Tibial nerve (tissue), 4 donors: ENCODE measurements at places on chromosomes 6 and 20.

GRCh38 chr20:1893721-1894470 lies 1.3 kb upstream of the SIRPA start:
- no peak for DNase-seq

DNA sequence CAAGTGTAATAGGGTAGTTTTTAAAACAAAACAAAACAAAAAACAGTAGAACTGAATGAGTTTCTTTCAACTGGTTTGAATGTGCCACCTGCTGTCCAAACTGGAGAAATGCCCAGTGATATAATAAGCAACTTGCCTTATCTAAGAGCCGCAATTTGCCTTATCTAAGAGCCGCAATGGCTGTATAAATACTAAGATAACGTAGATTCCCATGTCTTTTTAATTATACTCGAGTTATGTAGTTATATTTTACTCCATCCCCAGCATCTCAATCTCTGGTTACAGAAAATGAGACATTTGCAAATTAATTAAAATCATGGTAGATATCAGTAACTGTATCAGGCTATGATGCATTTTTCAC lies 67.2 kb downstream of the RPP40 start:
- peak; percentile 13 for DNase-seq

DNA sequence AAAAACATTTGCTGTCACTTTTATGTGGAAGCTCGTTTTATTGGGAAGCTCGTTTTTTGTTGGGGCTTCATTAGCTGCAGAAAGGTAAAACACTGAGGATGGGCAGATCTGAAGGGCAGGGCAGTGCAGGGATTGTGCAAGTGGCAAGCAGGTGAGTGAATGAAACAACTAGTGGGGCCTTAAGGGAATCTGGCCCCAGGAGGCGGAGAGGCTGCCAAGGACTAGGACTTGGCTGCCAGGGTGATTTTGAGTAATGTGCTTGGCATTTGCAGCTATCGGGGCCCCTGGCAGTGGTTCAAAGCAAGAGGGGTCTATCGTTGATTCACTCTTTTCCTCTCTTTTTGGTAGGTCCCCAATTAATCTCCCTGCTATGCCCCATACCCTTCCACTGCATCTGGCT lies 11.5 kb downstream of the IL22RA2 start:
- no peak for DNase-seq

GRCh38 chr20:57869291-57869950 lies 159.6 kb upstream of the PMEPA1 start:
- DNase-seq, result no peak
